Heart right ventricle (tissue), 16 donors: ENCODE measurements at places on chromosomes 7 and 10. TPM values are rescaled to one million over a fixed set of nuclear protein-coding genes. Genes with fewer than 3 reads are reported as not detected.
A peak's percentile ranks its signal among the peaks of the same experiment; 100 is the strongest.

PTPRZ1 gene
- 0.29 TPM for polyA plus RNA-seq

TFAM gene
- 9.0 TPM for polyA plus RNA-seq

GRCh38 chr10:114714281-114714741, 56.2 kb upstream of the ABLIM1 start:
- DNase-seq, result no peak

DNA sequence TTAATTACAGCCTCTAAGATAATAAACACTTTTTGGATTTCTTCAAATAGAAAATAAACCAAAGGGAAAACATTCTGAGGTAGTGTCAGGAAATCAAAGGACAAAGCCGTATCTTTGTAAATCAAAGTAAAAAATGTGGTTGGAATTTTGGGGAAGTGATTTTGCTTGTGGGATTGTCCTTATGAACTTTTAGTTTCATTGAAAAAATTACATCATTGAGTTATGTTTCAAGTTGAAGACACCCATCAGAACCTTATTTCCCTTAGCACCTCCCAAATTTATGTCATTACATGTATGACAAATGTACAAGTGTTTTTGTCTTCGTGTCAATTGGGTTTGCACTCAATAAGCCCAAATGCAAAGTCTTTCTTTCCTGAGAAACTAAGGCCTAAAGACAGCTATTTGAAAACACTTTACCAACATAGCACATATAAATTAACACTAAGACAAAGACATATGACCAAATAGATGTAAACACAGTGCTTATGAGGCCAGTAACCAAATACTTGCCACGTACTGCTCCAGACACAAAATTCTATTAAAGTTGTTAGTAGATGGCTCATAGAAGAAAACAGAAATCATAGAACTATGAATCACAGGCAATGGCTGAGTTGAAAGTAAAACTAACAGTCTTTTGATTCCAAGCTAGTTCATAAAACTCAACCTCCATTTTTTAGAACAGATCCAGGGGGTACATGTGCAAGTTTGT, 26.9 kb upstream of the LAMB4 start:
- no peak for DNase-seq

DNA sequence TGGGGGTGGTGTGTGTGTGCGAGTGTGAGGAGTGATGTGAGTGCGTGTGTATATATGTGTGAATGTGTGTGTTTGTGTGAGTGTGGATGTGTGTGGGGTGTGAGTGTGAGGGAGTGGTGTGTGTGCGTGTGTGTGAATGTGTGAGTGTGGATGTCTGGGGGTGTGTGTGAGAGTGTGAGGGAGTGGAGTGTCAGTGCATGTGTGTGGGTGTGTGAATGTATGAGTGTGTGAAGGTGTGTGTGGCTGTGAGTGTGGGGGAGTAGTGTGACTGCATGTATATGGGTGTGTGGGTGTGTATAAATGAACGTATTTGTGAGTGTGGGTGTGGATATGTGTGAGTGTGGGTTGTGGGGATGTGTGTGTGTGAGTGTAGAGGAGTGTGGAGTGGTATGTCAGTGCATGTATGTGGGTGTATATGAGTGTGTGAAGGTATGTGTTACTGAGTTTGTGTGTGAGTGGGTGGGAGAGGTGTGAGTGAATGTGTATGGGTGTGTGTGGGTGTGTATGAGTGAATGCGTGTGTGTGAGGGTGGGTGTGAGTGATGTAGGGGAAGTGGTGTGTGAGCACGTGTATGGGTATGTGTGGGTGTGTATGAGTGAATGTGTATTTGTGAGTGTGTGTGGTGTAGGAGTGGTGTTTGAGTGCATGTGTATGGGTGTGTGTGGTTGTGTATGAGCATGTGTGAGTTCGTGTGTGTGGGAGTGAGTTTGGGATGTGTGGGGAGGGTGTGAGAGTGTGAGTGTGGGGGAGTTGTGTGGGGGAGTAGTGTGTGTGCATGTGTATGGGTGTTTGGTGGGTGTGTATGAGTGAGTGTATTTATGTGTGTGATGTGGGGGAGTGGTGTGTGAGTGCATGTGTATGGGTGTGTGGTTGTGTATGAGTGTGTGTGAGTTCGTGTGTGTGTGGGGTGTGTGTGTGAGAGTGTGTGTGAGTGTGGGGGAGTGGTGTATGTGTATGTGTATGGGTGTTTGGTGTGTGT, 28.5 kb upstream of the NUB1 start:
- DNase-seq, result no peak

GPR37 gene
- not detected for polyA plus RNA-seq

DNA sequence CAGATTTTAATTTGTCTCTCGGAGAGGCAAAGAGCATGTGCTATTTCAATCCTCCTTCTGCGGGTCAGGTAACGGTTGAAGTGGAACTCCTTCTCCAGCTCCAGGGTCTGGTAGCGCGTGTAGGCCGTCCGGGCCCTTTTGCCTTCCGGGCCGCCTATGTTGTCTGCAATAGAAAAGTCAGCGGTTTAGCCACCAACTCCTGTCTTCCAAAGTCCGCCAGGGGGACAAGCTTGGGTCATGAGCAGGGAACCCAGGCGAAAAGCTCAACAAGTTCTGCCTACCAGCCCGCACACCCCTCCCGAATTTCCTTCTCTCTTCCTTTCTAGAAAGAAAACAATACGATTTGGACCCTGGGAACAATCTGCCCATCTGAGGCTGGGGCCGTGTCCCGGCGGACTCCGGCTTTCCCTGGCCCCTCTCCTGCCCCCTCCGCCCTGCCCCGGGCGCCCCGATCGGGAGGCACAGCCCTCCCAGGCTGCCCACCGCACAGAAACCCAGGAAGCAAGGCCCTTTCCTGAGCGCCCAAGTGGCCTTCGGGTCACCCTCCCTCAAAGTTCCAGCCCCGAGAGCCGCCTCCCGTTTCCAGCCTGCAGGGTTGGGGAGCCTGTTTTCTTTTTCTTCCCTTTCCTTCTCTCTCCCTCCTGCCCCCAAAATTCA, 1.4 kb downstream of the HOXA5 start:
- DNase-seq, result no peak

DNA sequence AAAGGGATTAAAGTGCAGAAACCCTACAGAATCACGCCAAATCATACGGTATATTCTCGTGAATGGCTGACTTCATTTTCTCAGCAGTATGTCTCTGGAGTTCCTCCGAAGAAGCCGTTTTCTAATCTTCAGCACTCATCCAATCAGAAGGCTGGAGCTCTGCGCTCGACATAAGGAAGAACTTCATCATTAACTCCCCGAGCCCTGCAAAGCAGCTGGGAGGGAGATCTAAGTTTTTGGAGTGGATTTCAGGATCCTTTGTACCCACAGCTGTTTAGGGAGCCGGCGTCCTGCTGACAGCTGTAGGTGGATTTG, 40.7 kb upstream of the SDK1 start:
- no peak for DNase-seq

GRCh38 chr10:126060261-126060931, 164.0 kb downstream of the FANK1 start:
- peak; percentile 41 for DNase-seq

ATXN7L1 gene
- polyA plus RNA-seq, result 2.9 TPM

DNA sequence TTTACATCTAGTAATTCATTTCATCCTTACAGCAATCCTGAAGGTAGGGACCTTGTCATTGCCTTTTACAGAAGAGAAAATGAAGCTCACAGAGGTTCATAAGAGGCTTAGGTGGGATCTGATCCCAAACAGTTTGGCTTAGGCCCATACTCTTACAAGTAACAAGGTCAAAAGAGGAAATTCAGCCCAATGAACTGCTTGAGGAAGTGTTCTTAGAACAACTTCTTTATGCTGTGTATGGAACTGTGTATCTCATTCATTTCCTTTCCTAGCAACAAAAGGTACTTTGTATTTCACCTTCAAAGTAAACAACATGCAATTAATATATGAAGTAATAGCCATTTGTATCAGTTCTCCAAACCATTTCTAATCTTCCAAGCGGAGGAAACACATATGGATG, 79.3 kb downstream of the AVL9 start:
- no peak for DNase-seq

OR2A1 gene
- 0.01 TPM for polyA plus RNA-seq
